CD4-positive, alpha-beta memory T cell (primary cell): ENCODE measurements at places on chromosomes 4 and X.

DNA sequence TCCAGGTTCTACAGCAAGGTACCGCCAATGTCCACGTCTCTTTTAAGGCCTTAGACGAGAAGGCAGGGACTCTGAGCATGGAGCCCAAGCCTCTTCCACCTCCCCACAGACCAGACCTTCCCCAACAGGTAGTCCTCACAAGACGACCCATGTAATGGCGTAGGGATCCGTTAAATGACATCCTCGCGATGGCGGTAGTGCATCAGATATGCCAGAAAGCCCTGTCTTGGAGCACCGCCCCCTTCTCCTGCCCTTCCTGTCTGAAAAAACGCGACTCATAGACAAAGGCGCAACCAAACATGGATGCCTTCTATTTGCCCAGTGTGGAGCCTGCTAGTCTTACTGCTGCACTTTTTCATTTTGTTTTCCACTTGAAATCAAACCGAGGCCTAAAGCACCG, 185.4 kb downstream of the OR13H1 start:
- DNase-seq = no peak

GRCh38 chr4:179051206-179051605, 1609.0 kb upstream of the AGA start:
- DNase-seq = no peak

GRCh38 chrX:40245488-40246071, 147.8 kb upstream of the BCOR start:
- DNase-seq = no peak

DNA sequence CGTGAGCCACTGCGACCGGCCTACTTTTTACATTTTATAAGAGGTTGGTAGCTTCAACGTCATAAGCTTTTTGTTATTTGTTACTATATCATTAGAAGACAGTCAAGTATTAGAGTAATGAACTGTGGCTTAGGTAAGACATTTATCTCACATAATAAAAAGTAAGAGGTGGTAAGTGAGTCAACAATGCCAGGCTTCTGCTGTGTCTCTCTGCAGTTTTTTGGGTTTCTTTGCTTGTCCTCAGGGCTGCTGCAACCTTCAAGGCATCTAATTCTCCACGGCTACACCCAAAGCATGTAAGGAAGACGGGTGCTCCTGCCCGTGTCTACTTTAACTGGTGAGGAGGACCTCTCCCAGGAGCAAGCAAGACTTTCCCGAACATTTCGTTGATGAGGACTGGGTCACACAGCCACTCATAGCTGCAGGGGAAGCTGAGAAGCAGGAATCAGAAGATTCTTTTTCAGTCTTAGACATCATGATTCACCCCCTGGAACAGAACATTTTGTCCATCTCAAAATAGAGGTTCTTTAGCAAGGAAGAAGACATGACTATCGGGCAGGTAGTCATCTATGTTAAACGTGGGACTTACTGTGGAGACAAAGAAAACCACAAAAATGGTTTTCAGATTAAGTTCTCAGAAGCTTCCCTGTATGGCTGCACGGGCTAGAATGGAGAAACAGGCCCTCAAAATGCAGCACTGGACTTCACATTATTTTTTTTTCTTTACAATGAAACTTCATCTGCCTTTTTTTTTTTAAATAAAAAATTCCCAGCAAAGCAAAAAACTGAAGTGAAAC, 13.0 kb upstream of the RHOH start:
- DNase-seq = no peak

DNA sequence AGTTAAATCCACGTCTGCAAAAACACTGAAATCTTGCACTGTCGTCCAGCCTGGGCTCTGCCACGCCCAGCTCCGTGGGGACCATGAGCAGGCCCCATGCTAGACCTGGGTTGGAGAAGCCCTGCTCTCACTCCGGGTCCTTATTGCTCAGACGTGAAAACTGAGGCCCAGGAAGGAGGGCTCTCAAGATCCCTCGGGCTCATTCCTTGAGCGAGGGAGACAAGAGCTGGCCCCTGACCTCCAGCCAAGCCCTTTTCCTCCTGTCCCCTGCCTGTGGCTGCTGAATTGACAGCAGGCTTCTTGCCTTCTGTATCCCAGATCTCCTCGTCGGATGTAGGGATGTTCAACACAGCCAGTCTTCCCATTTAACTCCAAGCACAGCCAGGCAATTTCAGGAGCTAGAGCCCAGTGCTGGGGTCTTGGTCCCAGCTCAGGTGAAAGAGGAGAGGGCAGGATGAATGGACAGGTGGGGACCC, 109.5 kb downstream of the CPZ start:
- DNase-seq = no peak

DNA sequence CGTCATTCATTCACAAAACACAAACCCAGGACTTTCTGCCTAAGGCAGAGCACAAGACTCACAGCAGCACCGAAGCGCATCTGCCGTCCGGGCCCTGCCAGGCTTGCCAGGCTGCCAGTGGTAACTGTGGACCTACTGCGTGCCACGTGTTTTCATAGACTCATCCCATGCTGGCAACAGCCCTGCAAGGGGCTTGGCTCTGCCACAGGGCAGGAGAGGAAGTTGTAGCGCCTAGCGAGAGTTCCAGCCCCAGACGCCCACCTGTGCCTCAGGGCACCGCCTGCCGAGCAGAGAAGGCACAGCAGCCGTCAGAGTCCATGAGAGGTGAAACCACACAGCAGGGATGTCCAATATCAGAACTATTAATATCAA, 18.9 kb upstream of the MRFAP1 start:
- no peak for DNase-seq

GRCh38 chr4:158861281-158861680, 92.5 kb downstream of the FNIP2 start:
- DNase-seq = no peak

- DNase-seq = no peak
Observed at GRCh38 chr4:25913056-25913850, 767 bp upstream of the SMIM20 start.

DNA sequence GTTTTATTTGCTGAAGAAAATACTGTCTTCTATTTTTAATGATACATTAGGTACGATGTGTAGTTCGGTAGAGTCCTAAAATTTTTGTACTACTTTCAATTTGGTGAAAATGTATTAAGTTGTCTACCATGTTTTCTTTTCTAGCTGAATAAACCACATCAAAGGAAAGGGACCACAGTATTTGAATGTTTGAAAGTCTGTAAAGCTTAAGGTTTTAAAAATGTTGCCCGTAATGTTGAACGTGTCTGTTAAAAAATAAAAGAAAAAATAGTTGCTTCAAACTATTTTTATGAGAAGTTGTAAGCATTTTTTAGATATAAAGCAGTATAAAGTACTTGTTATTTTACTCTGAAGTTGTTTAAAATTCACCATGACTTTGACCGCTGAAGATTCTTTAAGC, 3.2 kb downstream of the CDKN2AIP start:
- peak; percentile 20 for DNase-seq

- no peak for DNase-seq
Observed at GRCh38 chrX:42519666-42520231, 258.2 kb downstream of the PPP1R2C start.

DNA sequence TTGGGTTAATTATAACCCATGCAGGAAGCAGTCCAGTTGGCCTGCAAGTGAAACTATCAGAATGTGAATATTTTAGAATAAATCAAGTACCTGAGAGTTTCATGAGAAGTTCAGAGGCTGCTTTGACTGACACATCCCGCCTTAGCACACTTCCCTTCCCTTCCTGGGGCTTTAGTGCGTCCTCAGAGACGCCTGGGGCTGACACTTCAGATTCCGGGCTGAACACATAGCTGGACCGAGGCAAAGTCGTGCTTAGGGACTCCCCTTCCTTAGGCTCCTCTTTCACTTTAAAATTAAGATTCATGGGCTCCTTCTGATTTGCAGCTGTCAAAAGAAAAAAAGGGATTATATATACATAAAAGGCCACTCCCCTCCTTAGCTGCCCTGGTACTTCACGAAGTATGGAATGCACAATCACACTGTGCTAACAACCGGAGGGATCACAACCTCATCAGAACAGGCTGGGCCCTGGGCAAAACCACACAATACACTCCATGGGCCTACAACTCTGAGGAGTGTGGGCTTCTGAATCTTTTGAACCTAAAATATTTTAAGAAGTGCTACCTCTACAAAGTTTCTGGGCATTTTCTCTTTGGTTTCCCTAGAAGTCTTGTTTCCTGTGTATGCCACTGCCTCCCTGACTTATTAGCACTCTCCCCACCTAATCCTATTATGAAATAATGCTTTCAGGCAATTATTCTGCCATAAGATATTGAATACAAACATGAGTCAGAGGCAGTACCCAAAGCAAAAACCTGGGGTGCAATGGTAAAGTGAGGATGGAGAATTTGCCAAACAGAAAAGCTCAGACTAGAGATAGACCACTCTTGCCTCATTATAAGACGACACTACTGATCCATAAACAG, 68.2 kb downstream of the ZNF827 start:
- no peak for DNase-seq

DNA sequence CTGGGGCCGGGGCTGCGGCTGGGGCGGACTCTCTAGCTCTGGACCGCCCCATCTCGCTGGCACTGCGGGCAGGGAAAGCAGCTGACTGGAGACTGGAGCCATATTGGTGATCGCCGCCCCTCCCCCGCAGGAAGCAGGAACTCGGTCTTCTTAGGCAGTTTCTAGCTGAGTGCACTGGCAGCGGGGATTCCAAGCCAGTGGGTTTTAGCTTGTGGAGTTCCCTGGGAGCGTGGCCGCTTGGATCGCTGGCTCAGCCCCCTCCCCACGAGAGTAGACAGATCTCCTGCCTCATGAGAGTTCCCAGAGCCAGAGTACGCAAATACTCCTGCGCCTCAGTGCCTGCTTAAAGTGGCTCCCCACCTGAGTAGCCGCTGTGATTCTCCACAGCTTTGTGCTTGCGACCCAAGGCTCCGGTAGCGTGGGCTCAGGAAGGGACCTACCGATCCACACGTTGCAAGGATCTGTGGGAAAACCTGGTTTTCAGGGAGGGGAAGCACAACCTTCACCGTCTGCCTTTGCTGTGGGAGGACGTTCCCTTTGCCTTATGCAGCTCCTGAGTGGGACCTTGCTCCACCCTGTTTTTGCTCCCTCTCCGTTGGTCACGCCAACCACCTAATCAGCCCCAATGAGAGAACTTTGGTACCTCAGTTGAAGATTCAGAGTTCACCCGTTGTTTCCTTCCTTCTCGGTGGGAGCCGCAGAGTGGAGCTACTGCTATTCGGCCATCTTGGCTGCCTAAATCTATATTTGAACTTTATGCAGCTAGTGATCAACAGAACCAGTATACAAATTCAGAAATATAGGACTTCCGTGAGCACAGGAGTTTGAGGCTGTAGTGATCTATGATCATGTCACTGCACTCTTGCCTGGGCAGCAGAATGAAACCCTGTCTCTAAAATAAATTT, 803.9 kb upstream of the PCDH10 start:
- DNase-seq = no peak
